ENCODE measurements at places on chromosomes 7 and 10.

DNA sequence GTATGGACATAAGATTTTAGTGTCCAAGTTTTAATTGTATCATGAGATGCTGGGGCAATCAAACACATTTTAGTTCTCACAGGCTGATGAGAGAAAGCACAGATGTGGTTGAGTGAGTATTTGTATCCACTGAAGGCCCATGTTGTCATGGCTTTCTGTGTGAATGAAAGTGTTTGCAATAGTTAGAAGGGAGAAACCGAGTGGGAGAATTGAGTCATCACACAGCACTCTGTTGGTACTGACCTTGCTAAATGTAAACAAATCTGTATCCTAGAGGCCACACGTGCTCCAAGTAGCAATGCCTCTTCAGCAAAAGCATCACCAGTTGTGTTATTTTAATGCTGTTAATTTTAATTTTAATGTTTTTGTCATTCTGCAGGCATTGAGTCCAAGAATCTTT, 121.2 kb downstream of the EMX2 start:
- no peak for DNase-seq

DNA sequence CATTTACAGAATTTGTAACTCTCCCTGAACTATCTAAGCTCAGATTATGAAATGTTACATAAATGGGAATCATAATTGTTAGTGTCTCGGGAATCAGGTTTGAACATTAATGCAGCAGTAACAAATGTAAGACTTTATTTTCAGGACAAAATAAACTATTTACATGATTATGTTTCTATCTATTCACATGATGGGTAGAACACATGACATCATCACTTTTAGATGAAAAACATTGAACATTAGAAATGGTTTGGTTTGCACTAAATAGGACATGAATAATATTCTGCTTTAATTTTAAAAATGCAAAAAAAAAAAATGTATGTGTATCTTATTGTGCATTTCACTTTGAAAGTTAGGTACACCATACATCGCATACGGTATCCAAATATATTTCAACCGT, 745.5 kb upstream of the POT1 start:
- no peak for DNase-seq

- DNase-seq: no peak
These were observed 15.3 kb upstream of the LIPA start for GRCh38 chr10:89266721-89267453.

DNA sequence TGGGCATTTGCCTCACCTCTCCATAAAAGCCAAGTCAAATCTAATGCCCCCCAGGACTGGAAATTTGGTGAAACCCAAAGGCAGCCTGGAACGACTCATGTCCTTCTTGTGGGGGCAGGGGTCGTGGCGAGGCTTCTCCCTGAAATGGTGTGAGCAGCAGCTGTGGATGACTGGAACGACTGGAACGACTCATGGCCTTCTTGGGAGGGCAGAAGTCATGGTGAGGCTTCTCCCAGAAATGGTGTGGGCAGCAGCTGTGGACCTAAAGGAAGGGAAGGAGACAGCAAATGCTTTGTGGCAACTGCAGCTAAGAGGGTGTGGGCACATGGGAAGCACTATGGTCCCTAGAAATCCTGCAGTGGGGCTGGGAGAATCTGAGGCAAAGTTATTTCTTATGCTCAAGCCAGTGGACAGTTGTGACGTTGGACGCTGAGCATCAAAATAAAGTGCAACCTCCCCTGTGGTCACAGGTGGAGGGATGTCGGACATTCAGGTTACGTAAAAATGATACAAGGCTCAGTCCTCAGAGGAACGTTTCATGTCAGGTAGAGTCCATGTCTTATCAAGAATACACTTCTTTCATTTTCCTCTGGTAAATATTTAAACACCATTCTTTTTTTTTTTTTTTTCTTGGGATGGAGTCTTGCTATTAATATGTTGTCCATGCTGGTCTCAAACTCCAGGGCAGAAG, 107.0 kb upstream of the KIF5B start:
- no peak for DNase-seq

GRCh38 chr7:674454-675410, 51.8 kb upstream of the DNAAF5 start:
- no peak for DNase-seq

- no peak for DNase-seq
These were observed 18.4 kb downstream of the GFRA1 start for GRCh38 chr10:116254422-116255155.

GRCh38 chr7:37050801-37051200, 326.5 kb upstream of the AOAH start:
- no peak for DNase-seq

- no peak for DNase-seq
These were observed 30.4 kb downstream of the ZNF92 start for GRCh38 chr7:65404020-65404419.

DNA sequence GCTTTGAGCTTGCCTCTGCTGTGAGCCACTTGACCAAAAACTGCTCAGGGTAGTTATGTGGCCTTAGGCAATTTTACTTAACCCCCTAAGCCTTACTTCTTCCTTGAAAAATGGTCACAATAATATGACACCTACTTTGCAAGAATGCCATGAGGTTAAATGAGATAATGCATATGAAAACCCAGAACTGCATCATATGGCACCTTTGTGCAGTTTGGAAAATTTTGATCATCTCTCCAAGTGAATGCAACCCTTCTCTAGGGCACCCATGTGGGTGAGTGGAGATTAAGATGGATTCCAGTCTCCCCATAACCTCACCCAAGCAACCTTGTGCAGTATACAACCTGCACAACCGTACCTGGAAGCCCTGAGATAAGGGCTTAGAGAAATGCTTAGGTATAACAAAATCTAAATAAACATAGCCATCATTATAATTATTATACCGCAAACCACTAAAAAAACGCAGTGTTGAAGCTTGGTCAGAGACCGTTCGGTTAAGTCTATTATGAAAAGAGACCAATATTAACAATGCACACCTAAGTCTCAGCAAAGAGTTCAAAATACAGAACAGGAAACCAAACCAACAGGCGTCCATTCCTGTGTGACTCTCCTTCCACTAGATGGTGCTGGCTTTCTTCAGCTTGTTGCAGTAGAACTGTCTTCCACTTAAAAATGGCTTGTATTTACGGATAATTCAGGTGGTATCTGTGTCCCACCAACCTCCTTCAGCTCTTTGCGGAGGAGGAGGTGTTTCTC, 21.0 kb upstream of the ASB15 start:
- no peak for DNase-seq

DNA sequence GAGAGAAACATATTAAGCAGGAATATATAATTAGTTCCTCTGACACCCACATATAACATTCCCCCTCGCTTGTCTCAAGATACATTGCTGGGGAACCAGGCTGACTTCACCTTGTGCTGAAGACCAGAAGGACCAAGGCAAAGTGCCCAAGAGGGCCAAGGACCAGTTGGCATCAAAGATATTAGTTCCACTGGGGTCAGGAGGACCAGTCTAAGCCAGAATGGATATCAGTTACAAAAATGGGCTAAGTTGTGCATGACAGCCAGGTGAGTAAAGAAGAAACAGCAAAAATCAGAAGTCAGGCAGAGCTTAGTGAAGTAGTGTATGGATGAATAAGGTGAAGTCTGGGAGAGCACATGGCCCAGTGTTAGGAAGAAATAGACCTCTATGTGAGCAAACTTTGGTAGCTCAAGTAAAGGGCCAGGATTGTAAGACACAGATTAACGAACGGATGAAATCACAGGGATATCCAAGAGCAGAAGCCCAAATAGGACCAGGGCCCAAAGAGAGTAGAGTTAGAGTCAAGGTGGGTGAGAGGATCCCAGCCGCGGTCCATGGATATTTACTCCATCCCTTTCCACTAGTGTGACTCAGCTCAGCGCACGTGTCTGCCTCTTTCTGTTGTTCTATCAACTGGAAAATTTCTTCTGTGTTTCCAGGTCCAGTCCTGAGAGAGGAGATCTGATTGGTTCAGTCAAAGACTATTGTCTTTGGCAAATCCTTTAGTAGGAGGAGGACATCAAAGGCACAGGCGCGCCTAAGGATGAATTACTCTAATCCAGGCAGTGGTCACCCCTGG, 5.0 kb downstream of the CALD1 start:
- DNase-seq: no peak

- no peak for DNase-seq
These were observed 335.7 kb downstream of the PHTF2 start for GRCh38 chr7:78134256-78134655.

DNA sequence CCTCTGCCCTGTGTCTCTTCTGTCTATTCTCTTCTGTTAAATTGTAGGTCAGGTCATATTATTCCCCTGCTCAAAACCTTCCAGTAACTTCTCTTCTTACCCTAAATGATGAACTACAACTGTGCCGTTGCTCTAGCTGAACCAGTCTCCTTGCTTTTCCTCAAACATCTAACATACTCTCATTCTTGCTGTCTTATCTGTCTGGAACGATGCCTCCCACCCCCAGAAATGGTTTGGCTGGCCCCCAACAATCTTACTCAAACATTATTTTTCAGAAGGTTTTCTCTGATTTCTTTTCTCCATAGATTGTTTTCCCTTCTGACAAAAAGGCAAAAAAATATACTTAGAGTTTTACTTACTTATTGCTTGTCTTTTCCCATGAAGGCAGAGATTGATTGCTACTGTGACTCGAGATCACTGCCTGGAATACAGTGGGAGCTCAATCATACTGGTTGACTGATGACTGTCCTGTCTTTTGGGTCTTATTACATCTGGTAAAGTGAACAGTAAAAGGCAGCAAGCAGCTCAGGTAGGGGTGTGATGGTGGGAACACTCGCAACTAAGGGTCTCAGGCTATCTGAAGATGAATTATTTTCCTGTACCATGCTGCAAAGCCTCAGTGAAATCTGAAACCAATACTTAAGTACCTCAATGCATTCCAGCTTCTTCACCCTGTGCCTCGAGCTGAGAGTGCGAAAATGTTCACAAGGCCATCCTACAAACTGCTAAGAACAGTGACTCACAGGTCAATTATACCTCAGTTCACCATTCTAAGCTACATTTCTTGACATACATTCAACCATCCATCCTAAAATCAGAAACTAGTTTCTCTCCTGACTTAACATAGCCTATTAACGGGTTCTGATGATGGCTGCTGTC, 67.6 kb downstream of the DNMBP start:
- DNase-seq: no peak

DNA sequence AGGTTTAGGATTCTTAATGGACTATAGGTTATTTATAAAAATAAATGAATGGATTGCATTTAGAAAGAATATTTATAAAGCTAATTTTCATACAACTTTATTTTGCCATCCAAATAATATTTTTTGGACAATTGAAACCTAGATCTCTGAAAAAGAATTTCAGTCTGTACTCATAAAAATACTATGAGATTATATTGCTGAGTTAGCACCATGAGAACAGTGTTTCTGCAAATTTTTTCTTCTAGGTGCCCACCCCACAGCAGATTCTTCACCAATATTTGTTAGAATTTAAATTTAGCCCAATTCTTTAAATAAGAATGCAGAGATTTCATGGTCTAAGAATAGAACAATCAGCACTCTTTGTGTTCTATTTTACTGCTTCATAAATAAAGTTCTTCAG, 85.6 kb upstream of the TEX47 start:
- DNase-seq: no peak

DNA sequence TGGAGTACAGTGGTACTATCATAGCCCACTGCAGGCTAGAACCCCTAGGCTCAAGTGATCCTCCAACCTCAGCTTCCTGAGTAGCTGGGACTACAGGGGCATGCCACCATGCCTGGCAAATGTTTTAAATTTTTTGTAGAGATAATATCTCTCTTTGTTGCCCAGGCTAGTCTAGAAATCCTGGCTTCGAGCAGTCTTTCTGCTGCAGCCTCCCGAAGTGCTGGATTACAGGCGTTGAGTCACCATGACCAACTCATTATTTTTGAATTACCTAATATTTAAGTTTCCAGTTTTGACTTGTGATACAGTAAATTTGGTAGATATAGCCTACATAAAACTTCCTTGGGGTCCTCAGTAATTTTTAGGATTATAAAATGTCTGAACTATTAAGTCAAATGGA, 74.1 kb downstream of the RUNDC3B start:
- DNase-seq: no peak

DNA sequence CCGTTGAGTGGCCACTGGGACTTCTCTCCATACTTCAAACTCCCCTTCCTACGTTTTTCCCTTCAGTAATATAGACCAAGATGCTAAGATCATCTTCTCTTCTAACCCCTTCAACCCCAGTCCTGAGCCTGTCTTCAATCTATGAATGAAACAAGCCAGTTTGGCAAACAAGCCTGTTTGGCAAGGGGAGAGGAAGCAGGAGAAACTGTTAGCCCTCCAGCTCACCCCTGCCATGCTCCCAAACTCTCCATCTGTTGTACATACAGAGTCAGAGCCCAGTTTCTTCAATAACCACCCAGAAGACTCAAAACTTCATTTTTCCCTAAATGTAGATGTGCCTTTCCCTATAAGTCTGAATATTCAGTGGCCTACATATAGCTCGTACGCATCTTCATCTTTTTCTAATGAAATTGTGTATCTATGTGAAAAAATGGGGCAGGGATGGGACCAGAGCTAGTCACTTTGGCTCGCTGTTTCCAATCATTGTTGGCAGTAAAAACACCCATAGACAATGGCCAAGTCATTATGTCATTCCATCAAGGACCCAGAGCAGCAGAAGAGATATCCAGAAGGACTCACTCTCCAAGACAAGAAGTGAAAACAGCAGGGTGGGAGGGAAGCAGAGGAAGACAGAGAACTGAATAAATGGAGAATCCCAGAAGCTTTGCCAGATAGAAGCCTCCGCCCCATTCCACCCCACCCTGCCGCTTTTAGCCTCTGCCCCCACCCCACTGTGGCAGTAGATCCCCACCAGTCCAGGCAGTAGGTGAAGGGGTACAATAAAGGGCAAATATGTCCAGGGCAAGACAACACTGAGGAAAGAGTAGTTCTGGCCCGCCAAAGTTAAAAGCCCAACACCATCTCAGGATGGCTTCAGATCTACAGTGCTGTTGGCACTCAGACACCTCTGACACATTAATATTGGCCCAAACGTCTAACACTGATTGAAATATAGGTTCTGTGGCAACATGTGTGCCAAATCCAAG, 87.3 kb downstream of the DOCK4 start:
- DNase-seq: no peak

GRCh38 chr10:68816796-68817412, 10.4 kb upstream of the STOX1 start:
- DNase-seq: no peak

DNA sequence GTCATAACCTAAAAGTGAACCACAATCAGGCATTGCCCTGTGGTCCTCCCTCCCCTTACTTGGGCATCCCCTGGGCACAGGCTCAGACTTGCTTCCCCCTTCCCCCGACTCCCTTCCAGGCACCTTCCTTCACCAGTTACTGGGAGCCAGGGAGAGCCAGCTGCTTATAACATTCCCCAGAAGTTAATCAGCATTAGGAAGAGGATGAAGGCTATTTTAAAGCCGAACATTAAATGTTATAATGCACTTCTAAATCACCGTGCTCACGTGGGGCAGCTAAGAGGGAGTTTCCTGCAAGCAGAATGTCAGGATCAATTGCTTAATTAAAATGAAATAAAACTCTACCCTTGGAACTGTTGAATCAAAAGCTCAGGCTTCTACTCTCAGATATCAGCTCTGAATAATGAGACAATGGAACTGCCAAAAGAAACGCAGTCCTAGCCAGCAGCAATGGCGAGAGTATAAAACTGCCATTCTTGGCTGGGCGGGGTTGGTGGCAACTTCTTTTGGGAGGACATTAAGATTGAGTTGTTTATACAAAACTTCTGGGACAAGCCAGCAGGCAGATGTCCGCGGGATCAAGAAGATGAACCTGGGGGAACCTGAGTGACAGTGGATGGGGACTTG, 169.5 kb downstream of the FANK1 start:
- DNase-seq: no peak
